ENCODE measurements at places on chromosomes 1 and 21.

- no peak for DNase-seq
Measured at GRCh38 chr1:178621822-178622221, 103.2 kb upstream of the RALGPS2 start.

DNA sequence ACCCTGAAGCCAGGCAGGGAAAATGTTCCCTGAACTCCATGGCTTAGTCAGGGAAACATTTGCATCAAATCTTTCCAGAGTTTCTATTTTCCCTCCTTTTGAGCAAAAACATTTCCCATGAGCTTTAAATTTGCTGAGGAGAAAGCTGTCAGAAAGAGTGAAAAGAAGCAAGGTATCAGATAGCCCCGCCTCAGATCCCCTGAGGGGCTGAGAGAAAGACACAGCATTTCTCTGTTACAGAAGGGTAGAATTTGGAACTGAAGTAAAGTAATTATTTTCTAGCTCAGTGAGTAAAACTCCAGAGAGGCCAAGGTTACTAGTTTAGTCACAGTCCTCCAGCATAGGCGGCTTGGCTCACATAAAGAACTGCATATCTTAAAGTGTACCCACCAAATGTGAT lies 10.6 kb downstream of the FMO1 start:
- no peak for DNase-seq

DNA sequence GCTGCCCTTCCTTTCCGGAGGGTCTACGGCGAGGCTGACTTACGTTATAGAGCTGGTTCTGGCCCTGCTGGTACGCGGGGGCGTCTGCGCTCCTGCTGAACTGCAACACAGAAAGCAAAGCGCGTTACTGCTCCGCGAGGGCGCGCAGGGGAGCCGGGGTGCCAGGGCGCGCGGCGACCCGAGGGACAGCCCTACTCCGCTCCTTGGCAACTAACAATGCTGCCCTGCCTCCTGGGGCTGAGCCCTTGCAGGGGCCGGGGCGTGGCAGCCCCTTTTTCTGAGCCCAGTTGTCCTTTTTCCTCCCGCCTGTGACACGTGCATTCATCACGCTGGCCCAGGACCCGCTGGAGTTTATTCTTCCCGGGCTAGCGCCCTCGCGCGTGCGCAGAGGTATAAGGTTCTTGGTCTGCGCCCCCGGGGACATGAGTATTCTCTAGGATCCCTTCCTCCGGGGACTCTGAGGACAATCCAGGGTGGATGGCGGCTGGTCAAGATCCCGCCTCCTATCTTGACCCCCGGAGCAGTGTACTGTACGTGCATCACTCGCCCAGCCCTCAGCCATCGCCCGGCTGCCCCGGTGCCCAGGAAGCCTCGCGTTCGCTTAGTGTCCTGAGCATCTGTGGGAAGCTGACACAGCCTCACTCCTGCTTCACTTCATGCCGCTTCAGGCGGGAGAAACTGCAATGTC lies 78.9 kb downstream of the CD247 start:
- DNase-seq = peak; percentile 70

DNA sequence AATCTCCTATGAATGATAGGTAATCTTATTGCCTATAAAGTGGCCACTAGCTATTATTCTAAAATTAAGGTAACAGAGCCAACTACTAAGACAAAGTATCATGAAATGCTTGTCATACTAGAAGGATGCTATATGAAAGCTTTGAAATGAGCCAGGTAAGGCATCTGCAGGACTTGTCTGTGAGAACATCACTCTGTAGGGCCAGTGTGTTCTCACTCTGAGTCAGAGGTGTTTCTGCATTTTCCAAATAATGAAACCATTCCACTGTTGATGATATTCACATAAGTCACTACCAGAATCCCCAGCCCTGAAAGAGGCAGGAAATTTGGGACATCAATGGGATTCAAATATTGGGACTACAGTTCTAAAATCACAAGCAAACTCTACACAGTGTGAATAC lies 25.8 kb upstream of the GBP5 start:
- DNase-seq = no peak

GRCh38 chr1:21246905-21247642 lies 43.2 kb downstream of the ECE1 start:
- no peak for DNase-seq

DNA sequence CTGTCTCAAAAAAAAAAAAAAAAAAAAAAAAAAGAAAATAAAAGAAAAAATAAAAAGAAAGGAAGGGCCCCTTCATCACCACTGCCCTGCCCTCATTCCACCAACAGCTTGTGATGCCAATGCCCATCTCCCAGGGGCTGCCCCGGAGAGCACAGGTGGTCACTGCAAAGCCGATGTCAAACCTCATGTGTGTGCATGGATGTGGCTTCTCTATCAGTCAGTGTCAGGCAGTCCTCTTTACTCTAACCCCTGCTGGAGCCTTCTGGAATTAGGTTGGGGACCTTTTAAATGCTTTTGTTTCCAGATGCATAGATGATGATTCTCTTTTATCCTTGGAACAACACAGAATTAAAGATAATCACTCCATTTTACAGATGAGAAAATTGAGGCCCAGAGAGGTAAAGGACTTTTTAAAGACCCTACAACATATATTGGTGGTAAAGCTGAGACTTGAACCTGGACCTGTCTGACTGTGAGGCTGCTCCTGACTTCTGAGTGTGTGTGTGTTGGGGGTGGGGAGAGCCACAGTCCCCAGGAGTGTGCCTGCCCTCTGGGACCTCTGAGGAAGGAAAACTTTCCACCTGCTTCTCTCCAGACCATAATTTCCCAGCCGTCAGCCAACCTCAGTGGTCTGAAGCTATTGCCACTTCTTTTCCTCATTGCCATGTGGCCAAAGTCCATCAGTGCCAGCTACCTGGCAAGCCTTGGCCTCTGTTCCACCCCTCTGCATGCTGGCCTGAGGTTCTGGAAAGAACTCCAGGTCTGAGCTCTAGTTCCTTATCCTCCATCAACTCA lies 3.0 kb upstream of the TMEM54 start:
- no peak for DNase-seq

DNA sequence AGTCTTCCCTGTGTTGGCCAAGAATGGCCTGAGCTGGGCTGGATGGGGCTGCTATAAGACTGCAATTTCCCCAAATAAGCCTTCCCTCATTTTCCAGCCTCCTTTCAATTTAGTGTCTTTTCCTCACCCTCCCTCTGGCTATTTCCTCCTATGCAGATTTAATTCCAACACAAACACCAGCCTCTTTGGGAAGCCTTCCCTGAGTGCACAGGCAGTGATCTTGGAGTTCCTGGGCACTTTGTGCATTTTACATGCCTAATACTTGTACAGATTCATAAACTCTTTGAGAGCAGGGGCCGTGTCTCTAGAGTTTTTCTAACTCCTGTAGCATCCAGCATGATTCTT lies 91.1 kb upstream of the TLR5 start:
- DNase-seq = no peak

GRCh38 chr1:183842795-183843144 lies 37.9 kb downstream of the RGL1 start:
- DNase-seq = no peak

- no peak for DNase-seq
Measured at GRCh38 chr1:11453742-11454491, 25.0 kb upstream of the DISP3 start.

DNA sequence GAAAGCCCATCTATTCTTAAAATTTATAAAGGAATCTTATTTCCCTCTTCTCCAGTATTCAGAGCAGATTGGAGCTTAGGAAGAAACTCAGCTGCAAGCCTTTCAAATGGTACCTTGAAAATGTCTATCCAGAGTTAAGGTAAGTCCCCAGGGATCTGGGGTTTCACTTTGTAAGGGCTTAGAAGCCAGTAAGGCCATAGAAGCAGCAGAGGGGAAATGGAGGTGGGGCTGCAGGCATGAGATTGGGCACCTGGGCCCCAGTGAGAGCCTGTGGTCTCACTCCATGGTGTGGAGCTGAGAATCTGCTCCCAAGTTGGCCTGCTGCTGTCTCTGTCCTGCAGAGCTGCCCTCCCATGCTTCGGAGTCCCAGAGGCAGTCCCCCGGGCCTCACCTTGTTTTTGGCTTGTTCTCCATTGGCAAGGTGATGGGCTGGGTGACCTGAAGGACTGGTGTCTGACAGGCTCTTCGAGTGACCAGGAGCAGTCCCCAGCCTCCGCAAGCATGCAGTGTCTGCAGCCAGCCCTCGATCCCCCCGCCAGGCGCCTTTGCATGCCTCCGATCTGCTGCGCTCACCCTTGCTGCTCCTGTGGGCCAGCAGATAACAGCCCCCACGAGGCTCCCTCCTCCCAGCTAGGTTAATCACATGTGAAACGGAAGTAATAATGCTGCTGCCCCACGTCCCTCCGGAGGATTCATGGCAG lies 163.1 kb downstream of the PGBD5 start:
- no peak for DNase-seq

DNA sequence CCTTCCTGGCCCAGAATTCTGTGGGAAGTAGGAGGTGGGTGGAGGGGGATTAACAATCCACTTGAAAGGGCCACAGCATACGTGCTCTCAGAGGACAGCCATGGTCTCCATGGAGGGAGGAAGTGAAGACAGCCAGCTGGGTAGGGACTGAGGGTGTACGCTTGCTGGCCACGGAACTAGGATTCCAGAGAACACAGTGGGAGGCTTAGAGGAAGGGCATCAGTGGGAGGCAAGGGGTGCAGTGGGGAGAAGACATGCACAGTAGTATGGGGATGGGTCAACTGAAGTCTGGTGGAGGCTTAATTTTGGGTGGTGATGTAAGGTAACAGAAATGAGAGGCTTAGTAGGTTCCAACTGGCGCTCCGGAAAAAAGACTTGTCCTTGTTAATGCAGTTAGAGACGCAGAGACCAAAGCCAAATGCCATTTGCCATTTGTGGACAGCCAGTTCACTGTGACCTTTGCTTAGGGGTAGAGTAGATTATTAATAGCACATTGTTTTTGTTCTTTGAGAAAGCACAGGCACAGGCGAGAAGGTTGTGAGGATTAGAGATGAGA lies 103.0 kb downstream of the ZSCAN20 start:
- DNase-seq = no peak

DNA sequence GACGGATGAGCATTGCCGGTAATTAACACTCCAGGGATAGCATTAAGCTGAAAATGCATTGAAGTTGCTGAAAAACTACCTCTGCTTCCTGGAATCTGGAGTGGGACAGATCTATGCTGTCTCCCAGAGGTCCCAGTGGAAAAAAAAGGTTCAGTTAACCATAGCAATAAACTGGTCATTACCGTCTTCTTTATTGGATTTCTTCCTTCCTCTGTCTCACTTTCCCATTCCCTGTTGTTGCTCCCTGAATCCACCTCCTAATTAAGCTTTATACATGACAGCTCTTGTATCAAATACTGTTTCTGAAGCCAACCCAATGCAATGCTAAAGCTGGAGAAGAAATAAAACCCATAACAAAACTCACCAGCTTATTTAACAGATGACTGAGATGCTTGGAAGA lies 1805.9 kb downstream of the NCAM2 start:
- no peak for DNase-seq

DNA sequence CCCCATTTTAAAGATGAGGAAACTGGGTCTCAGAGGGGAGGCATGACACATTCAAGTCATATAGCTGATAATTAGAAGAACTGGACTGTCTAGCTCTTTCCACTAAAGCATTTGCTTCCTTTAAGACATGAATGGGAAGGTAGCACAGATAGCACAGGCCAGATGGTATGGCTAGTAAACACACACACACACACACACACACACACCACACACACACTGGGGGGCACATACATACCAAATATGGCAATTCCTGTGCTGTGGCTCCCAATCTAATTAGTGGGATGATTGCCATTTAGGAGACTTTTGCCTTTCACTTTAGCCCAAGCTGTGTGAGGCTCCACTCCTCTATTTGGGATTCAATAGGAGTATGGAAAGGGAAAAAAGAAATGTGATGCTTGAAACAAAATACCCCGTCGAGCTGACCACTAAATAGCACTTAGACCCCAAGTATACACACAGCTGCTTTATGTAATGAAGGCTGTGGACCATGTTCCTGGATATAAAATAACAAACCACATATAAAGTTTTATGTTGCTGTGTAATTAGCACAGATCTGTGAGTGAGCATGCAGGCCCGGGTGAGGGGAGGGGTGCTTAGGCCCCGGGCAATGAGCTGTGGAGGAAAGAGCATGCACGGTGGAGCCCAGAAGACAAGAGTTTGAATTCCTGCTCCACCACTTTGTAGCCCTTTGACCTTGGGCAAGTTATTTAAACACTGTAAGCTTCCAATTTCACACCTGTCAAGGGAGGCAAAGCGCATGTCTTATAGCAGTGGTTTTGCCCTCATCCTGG lies 6.8 kb upstream of the TRABD2B start:
- DNase-seq = no peak

- peak; percentile 85 for DNase-seq
Measured at GRCh38 chr1:67853704-67854103, 20.4 kb upstream of the GNG12 start.

- DNase-seq = no peak
Measured at GRCh38 chr21:17823846-17824245, 4.7 kb upstream of the C21orf91 start.

DNA sequence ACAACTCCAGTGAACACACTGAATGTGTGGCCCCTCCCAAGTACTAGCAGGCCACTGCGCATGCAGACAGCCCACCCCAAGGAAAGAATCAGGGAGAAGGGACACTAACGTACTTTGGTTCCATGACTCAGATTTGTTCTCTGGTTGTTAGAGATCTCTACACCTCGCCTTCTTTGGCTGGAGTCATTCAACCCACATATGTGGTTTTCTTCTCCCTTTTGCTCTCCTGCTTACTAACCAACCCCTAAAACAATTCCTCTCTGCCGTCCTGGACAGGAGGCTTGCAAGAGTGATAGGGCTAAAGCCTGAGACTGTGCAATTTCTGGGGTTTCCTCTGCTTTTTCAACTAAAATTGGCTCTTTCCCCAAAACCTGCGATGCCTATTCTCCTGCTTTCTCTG lies 5.7 kb upstream of the CD48 start:
- DNase-seq = no peak

DNA sequence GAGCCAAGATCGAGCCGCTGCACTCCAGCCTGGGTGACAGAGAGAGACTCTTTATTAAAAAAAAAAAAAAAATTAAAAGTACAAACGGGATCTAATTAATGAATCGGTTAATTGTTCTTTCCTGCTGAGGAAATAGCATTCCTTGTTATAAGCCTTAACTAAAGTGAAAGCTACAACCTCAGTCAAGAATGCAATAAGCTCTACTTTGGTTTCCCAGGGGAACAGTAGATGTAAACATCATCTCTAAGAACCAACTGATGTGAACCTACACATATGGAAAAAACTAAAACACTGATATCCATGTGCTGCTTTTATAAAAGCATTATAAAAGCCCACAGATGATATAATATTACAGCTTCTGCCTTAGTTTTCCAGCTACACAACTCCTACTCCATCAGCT lies 41.9 kb downstream of the LPGAT1 start:
- peak; percentile 76 for DNase-seq
